ENCODE measurements at places on chromosomes 7 and 10.
A peak's percentile ranks its signal among the peaks of the same experiment; 100 is the strongest.

DNA sequence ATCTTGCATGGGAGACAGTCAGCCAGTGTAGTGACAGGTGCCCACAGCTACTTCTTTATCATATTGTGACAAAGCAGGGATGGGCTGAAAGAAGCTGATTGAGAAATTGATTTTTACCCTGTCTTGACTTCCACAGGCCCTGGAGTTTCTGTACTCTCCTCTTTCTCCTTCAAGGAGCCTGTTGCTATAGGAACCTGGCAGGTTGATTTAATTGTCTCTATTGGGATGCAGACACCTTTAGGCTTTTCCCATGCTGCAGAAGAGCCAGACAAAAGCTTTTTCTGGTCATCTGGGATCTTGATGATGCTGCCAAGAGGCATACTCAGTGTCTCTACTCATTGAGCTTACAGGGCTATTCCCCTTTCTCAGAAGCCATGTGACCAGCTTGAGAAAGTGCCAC, 754.8 kb downstream of the KCNMA1 start:
- DNase-seq, result no peak

GRCh38 chr7:18191862-18192625, 164.4 kb upstream of the PRPS1L1 start:
- no peak for DNase-seq

DNA sequence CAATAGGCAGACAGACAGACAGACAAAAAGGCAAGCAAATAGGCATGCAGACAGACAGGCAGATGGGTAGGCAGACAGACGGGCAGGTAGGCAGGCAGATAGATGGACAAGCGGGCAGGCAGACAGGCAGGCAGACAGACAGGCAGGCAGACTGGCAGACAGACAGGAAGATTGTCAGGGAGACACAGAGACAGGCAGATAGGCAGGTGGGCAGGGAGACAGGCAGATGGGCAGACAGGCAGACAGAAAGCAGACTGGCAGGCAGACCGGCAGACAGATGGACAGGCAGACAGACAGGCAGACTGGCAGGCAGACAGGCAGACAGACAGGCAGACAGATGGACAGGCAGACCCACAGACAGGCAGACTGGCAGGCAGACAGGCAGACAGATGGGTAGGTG, 70.3 kb upstream of the MYL10 start:
- no peak for DNase-seq

GRCh38 chr10:73915206-73915851, 4.4 kb downstream of the PLAU start:
- no peak for DNase-seq

DNA sequence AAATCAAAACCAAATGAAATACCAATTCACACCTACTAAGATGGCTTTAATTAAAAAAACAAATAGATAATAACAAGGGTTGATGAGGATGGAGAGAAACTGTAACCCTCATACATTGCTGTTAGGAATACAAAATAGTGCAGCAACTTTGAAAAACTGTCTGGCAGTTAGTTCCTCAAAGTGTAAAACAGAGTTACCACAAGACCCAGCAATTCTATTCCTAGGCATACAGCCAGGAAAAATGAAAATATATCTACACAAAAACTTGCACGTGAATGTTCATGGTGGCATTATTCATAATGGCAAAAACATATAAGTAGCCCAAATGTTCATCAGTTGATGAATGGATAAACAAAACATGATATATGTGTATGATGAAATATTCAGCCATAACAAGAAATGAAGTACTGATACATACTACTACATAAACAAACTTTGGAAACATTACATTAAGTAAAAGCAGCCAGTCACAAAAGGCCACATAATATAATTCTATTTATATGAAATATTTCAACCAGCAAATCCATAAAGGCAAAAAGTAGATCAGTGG, 83.5 kb downstream of the BRAF start:
- DNase-seq, result no peak

DNA sequence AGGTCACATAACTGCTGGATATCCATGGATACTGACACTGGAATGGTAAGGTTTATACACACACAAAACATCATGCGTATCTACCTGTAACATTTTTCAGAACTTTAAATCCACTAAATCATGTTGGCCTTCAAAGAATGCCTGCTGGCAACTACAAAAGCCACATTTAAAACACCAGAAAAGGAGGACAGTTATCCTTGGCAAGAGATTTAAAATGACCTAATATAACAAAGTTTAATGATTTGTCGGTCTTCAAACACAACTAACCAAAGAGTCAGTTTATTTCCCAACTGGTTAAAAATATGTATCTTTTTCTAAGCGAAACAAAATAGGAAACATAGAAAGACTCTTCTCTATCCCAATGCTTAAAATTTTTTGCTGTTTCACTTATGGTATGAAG, 24.0 kb downstream of the WAPL start:
- DNase-seq, result no peak

- DNase-seq, result no peak
These were observed 59.6 kb downstream of the ZRANB1 start for GRCh38 chr10:125001313-125002046.

DNA sequence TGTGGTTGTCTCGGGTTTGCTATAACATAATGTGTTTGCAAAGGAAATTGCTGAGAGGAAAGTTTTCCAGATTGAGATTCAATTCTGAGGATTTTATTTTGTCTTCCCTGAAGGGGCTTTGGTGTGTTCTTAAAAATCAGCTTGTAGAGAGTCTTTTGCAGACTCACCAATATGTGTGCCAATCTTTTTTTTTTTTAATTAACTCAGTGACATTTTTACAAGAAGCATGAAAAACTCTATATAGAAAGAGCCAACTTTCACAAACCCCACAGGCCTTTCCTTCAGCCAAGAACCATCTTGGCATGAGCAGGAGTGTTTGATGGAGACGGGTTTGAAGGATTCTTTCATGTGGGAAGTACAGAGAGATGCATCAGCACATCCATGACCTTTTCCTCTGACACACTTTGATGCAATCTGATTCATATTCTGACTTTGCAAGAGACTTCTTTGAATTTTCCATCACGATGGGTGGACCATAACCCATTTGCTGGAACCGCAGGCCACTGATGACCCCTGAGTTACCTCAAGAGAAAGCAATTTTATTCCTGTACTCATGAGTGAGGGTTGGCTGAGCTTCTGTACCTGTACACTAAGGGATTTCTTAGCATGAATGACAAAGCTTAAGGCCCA, 892.6 kb downstream of the XPNPEP1 start:
- no peak for DNase-seq

DNA sequence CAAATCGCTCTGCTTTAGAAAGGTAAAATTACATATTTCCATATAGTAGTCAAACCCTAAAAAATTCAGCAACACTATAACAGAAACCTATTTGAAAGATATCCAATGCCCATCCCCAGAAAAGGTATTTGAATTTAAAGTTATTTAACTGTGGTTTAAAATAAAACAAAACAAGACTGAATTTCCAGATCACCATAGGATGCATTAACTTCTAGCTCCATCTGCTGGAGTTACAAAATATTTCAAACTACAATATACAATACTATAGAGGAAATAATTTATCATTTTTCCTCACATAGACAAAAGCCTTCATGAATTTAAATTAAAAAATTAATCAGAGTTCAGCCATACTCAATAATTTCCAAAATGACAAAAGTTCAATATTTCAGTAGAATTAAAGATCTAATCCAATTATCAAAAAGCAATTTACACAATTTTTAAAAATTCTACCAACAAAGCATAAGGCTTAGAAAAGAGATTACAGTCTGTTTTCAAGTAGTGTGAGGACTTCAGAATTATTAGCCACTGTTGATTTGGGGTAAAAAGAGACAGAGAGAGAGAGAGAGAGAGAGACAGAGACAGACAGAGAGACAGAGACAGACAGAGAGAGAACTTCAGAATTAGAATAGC, 75.9 kb downstream of the LMBR1 start:
- no peak for DNase-seq

- peak; percentile 34 for DNase-seq
These were observed 3.4 kb downstream of the TACR2 start for GRCh38 chr10:69413221-69413865.

- DNase-seq, result no peak
These were observed 24.3 kb downstream of the RGS10 start for GRCh38 chr10:119518176-119518575.

GRCh38 chr7:135998081-135998480, 20.9 kb upstream of the MTPN start:
- no peak for DNase-seq

DNA sequence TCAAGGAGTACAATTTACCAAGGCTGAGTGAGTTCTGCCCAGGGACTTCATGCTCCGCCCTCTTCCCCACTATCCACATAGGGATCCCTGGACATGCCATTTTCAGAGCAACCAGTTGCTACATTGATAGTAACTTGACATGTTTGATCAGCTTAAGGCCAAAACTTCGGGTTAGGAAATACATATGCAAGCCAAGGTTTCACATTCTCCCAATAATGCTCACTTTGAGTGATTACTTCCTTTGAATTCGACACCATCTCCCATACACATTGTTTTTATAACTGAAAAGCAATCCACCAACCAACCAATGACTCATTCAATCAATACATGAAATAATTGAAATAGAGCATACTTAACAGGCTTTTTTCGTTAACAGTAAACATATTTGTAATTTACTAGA, 137.9 kb downstream of the GLI3 start:
- no peak for DNase-seq

DNA sequence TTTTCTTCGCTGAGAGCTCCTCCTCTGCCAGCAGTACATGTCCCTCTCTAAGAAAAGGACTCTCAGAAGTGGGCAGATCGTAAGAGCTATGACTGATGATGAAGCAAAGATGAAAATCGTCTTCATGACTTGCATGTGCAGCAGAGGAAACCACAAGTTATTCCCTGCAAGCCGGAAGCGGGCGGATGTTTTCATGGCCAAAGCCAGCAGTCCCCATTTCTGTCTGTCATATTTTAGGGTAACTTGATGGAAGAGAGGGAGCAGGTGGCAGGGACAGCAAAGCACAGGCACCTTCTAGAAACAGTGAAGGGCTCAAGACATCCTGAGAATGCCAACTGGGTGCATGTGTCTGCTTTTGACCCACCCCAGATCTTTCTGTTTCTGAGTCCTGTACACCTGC, 19.9 kb downstream of the KLF6 start:
- DNase-seq, result no peak

GRCh38 chr7:121279822-121280221, 49.0 kb upstream of the WNT16 start:
- DNase-seq, result no peak

Measured in HCT116 (cell line).